ENCODE measurements at places on chromosomes 12 and 14.

- no peak for DNase-seq
Observed at GRCh38 chr14:63436286-63437098, 106.7 kb downstream of the PPP2R5E start.

DNA sequence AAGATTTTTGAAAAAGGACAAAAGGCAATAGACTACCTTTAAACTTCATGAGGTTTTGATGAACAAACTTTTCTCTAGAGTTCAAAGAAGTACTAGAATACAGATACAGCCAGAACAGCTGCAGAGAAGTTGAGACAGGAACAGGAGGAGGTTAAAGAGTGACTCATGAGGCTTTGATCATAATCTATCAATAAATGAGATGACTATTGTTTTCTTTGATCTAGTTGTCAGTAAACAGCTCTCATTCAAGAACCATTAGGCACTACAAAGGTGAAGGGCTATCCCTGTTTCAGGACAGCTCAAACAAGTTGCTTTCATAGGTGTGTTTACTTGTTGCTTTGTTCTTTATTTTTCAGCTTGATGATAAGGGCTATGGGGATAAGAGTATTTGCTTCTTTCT, 2.4 kb downstream of the WASHC3 start:
- no peak for DNase-seq

- DNase-seq, result no peak
Observed at GRCh38 chr12:14777271-14777670, 26.0 kb downstream of the WBP11 start.

DNA sequence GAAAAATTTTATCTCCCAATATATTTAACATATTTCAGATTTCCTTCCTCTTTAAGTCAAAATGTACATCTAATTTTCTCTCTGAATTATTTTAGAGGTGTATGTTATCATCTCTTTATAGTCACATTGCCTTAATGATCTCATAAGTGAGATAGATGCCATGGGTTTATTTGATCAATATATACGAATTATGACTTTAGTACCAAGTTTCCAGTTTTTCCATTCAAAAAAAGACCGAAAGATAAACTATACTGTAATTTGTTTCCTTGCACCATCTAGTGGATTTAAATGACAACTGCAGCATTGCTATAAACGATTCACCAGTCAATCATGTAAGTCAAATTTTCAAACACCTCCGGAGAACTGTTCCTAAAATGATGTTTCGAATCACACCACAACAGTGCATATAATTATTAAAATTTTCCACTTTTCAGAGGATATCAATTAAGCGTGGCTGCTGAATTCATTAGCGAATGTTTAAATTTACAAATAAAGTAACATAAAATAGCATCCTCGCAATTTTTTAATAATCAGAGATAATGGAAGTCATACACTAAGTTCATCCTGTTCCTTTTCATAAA, 419 bp upstream of the ATXN7L3B start:
- peak; percentile 14 for DNase-seq

DNA sequence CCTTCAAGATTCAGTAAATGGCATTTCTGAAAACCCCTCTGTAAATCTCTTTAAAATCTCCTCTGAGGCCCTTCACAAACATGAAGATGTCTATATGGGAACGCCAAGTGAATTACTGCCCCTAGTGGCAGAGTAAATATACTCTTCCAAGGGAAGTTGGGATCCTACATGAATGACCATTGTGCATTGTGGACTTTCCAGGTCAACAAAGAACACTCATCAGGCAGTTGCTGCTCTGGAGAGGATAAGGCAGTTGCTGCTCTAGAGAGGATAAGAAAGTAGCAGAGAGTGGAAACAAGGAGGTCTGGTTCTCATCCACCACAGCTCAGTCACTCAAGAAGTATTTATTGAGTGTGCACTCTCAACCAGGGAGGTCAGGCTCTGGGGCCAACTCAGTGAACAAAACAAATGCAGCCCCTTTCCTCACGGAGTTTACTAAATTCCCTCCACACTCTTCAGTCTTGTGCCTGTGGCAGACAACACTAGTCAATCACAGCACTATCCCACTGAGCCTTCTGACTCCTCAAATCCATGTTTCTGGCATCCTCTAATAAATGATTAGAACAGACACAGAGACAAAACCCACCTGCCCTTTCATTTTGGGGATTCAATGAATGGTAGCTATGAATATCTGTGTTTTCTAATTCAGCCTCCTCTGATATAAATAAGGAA, 52.9 kb downstream of the SVOP start:
- DNase-seq, result no peak

DNA sequence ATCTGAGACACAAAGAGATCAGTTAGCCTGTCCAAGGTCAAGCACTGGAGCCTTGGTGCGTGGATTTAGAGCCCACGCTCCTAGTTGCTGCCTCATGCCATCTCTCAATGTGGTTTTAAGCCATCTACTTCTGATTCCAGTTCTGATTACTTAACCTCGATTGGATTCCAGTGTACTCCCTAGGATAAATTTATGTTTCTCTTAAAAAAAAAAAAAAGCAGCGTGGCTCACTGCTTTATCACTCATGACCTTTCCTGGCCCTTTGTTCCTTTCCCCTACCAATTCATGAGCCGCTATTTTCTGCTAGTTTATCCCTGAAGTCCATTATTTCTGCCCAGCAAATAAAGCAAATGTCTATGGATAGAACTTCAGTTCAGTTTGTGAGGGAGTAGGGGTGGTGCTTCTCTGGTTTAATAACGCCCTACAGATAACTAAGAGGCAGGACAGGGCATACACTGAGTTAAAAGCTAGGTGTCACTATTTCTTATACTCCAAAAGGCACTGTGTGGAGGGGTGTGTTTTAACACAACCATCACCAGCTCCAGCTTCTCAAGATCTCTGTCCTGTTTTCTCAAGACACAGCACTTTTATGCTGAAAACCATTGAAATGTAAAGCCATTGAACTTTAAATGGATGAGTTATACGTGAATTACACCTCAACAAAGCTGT, 9.8 kb upstream of the PARP11 start:
- no peak for DNase-seq

- DNase-seq, result no peak
Observed at GRCh38 chr14:45893127-45893526, 640.1 kb upstream of the MIS18BP1 start.

- no peak for DNase-seq
Observed at GRCh38 chr12:55717011-55718007, 1.5 kb downstream of the BLOC1S1 start.

- no peak for DNase-seq
Observed at GRCh38 chr12:89547101-89547500, 21.3 kb upstream of the POC1B start.

DNA sequence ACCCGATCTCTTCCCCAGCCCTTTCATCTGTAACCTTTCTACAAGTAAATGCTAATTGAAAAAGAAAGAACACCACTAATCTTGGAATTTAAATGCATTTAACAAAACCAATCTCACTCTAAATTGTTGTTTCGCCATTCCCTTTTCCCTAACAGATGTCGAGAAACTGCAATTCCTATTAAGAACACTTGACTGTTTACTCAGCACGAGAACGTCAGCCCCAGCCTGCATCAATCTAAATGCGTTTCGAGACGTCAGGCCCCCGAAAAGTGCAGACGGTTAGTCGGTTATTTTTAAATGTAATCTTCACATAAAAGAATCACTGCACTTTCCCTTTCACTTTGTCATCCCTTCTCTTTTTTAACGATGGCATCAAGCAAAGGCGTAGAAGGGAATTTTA, 837.6 kb downstream of the VRK1 start:
- DNase-seq, result no peak

DNA sequence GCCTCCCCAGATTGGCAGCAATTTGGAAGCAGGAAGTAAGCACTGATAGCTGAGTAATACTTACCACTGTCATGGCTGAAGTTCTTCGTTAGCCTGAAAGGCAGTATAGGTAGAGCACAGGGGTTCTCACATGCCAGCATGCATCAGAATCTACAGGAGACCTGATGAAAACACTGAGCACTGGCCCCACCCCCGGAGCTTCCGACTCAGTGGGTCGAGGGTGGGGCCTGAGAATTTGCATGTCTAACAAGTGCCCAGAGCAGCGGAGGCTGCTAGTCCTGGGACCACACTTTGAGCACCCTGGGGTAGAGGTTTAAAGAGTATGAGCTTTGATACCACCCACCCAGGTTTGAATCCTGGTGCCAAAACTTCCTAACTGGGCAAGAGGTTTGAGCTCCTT, 89.6 kb downstream of the FBXW8 start:
- no peak for DNase-seq

- DNase-seq, result peak; percentile 86
Observed at GRCh38 chr12:80189241-80189640, 89.9 kb downstream of the OTOGL start.

GRCh38 chr12:10395390-10395998, 5.7 kb upstream of the KLRK1 start:
- peak; percentile 56 for DNase-seq

GRCh38 chr12:22974865-22975264, 349.9 kb downstream of the ETNK1 start:
- peak; percentile 18 for DNase-seq

DNA sequence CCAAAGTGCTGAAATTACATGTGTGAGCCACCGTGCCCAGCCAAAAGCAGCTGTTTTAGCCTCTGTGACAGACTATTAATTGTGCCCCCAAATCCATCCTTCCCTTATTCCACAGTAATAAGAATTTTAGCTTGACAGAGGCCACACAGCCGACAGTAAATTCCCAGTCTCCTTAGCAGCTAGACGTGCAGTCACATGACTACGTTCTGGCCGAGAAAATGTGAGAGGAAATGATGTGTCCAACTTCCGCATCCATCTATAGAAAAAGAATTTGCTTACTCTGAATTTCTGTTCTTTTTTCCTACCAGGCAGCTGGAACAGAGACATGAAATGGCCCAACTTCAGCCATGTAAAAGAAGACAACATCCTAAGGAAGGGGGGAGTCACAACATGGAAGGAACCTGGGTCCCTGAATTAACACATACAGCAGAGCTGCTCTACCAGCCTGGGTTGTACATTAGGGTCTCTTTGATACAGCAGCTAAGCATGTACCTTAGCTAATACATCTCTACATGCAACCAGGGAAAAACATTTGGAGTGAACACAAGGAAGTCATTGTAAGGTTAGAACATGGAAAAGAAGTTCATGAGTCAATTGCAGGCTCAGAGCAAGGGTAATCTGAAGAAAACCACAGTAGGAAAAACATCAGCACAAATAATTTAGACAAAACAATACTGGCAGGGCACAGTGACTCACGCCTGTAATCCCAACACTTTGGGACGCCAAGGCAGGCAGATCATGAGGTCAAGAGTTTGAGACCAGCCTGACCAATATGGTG, 35.5 kb downstream of the CIT start:
- no peak for DNase-seq

- DNase-seq, result no peak
Observed at GRCh38 chr14:90799420-90799819, 16.8 kb downstream of the TTC7B start.

DNA sequence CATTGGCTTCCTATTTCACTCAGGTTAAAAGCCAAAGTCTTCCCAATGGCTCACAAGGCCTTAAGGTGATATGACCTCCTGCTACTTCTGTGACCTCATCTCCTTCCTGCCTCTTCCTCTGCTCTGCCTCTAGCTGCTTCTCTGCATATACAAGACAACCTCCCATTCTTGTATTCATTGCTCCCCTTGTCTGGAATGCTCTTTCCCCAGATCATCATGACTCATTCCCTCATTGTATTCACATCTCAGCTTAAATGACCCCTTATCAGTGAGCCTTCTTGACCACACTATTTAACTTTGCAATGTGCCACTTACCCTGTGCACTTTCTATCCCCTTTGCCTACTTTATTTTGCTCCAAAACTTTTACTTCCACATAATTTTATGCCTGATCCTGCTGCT, 90.2 kb downstream of the PPP1R12A start:
- peak; percentile 25 for DNase-seq
